NT2/D1 (cell line): ENCODE measurements at places on chromosomes 4 and X.

- DNase-seq, result no peak
These were observed 6.5 kb upstream of the ARHGAP6 start for GRCh38 chrX:11672213-11672612.

GRCh38 chrX:47854474-47854873 lies 17.8 kb downstream of the ZNF81 start:
- DNase-seq, result no peak

DNA sequence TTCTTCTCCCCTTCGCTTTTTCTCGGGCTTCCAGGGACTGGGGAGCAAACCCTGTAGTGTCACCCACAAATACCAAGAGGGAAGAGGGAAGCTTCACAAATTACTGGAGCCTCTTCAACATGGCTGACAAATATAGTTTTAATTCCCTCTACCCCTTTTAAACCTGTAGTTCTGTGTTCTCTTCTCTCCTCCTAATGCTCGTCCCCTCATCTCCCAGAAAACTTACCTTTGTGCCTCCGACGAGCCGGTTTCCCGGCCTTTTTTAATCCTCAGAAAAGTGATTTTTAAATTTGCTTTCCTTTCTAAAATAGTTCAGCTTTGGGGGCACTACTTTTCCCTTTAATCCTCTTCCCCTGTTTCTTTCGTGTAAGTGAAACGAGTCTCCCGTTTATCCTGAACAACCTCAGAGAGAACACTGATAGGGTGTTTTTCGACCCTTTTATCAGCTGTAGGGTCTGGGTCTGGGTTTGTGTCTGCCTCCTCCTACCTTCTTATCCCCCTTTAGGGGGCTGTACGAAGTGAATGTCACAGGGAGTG lies 408 bp downstream of the TET2 start:
- DNase-seq, result no peak

GRCh38 chr4:1952719-1953118 lies 56.1 kb downstream of the NELFA start:
- no peak for DNase-seq

DNA sequence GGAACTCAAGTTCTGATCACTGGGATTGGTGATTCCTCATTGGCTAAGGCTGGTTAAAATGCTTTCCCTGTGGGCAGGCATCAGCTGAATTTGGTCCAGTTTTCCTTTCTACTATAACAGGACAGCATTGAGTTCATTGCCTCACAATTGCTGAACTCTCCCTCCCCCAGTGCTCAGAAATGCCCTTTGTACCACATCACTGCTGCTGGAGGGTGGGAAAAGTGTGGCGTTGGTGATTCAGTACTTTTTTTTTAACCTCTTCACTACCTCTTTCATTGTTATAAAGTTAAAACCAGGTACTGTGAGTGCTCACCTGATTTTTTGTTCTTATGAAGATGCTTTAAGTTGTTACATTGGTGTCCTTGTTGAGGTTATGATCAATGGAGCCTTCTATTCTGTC lies 69.3 kb upstream of the IL2 start:
- no peak for DNase-seq

DNA sequence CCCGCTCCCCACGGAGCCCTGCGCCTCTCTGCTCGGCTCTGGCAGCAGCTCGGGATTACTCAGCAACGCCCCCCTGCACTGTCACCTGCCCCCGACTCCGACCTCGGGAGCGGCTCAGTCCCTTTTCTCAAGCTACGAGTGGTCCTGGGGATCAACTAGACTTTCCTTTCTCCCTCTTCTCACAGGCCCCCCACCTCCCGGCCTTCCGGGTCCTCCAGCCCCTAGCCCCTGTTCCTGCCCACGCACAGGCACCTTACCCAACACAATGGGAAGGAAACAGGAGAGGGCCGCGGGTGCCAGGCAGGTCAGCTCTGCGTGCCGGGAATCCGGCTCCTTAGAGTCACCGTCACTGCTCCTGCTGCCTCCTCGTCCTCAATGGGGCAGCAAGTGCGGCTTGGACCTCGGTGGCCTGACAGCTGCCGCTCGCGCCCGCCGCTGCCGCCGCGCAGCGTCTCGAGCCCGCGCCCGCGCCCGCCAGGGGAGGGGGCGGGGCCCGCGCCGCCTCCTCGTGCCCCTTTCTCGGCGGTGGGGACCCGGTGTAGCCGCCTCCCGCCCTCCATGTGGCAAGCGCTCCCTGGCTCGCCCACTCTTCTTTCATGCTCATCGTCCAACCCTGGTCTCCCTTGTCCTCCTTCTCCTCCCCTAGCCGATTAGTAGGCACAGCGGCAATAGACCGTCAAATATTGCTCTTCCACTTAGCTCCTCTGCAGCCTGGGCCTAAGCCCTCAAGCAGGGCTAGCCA lies at the start of gene RAB9B:
TSS of gene RAB9B (minus strand) at position 455 of the 742 bp plus-strand sequence. CDS start 6,473 bp downstream, outside the sequence.
- peak; percentile 39 for DNase-seq

DNA sequence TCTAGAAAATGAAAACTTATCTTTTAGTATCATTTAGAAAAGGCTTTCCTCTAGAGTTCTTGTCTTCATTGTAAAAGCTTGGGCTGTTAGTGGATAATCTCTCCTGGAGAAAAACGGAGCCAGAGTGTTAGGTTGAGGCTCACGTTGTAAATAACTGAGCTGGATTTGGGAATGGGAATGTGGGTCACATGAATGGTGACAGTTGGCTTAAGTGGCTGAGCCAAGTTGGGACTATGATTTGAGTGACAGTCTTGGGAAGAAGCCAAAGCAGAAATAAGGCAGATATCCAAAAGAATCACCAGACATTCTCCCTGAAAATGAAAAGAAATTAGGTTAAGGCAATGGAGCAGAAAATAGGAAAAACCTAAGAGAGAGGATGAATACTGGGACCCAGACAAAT lies 33.6 kb upstream of the PDGFC start:
- DNase-seq, result no peak

DNA sequence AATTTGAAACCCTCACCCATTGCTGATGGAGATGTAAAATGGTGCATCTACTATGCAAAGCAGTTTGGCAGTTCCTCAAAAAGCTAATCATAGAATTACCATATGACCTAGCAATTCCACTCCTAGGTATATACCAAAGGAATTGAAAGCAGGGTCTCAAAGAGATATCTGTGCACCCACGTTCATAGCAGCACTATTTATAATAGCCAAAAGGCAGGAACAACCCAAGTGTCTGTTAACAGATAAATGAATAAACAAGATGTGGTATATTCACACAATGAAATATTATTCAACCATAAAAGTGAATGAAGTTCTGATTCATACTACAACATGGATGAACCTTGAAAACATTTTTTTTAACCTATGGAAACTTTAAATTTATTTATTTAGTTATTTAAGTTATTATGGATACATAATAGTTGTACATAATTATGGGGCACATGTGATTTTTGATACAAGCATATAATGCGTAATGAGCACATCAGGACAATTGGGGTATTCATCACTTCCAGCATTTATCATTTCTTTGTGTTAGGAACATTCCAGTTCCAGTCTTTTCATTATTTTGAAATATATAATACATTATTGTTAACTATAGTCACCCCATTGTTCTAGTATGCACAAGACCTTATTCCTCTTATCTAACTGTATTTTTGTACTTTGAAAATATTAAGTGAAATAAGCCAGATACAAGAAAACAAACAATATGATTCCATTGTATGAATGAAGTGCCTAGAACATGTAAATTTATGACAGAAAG lies 205.6 kb upstream of the CNKSR2 start:
- no peak for DNase-seq

GRCh38 chr4:142615324-142615665 lies 230.8 kb downstream of the INPP4B start:
- DNase-seq, result no peak

- DNase-seq, result no peak
These were observed 26.1 kb downstream of the TKTL2 start for GRCh38 chr4:163447481-163447880.
